EL (cell line): ENCODE measurements at places on chromosomes 4 and X.

- DNase-seq: peak; percentile 80
Observed at GRCh38 chr4:123939621-123940020, 543.0 kb downstream of the SPRY1 start.

DNA sequence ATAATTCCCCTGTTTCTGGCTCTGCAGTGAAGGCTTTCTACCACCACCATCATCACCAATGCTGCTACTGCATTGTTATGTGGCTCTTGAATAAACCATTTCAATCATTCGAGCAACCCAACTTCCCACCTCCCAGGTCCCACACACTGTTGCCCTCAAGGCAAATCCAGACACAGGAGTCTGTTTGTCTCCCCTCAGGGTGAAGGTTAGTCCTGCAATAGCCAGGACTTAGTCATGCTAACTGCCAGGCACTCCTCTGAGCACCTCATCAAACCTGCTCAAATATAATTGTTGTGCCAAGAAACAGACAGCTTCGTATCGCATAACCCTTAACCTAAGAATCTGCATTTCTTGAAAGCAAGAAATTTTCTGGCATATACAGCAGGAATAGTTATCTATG, 213.2 kb downstream of the KDR start:
- DNase-seq: peak; percentile 8

DNA sequence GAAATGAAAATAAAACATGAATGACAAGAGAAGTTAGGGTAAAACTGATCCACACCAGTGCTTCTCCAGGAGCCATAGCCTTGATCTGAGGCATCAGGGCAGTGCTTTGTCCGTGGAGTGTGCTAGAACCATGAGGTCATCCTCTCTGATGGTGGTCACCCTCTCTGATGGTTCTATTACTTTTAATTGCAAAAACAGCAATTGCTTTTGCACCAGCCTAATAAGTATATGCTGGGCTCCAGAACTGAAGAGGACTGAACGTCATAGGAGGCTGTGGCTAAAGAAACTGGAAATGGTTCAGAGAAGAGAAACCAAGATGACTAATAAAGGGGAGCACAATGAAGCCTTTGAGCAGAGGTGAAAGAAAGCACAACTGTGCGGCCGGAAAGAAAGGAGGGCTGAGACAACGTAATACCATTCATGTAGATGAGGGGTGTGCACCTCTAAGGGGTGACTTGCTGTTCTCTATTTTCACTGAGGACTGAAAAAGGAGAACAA, 17.0 kb upstream of the TMEM154 start:
- DNase-seq: no peak

- no peak for DNase-seq
Observed at GRCh38 chr4:109985993-109986974, 73.6 kb downstream of the EGF start.

DNA sequence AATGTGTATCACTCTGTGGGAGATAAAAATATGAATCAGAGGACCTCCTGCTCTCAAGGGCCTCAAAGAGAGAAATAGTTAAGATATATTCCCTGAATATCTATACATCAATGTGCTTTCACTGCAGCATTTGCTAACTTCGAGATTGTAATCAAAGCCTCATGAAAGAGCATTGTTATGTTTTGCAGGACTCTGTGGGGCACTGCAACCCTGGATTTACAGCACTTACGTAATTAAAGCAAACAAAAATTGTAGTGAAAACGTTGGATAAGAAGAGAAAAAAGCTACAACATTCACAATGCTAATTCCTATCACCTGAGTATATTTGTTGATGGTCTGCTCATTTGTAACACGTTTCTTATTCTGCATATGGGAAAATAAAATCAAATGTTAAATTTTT, 48.0 kb downstream of the ETNPPL start:
- DNase-seq: no peak

- DNase-seq: peak; percentile 5
Observed at GRCh38 chr4:22668301-22668700, 24.4 kb upstream of the GBA3 start.

DNA sequence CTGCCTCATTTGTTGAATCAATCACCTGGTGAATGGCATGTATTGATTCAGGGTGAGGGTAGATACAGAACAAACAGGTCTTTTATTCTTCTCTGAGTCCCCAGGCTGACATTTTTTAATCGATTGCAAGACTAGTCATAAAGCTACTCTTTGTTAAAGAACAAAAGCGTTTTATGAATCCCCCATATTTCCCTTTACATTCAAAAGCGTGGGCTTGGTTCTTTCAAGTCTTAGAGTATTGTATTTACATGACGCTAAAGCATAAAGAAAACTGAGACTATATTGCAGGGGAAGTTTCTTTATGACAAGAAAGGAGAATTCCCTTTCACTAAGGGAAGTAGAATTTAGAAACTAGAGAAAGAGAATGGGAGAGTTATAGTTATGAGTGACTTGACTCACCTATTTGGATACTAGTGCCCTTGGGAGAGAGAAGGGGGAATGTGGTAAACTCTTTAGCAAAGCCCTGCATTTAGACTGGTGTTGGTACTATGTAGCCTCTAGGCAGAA, 69.3 kb upstream of the PDE5A start:
- DNase-seq: no peak

- DNase-seq: no peak
Observed at GRCh38 chr4:3316146-3316545, 23.3 kb downstream of the RGS12 start.

GRCh38 chr4:74675673-74676279, 118.5 kb downstream of the BTC start:
- peak; percentile 63 for DNase-seq

DNA sequence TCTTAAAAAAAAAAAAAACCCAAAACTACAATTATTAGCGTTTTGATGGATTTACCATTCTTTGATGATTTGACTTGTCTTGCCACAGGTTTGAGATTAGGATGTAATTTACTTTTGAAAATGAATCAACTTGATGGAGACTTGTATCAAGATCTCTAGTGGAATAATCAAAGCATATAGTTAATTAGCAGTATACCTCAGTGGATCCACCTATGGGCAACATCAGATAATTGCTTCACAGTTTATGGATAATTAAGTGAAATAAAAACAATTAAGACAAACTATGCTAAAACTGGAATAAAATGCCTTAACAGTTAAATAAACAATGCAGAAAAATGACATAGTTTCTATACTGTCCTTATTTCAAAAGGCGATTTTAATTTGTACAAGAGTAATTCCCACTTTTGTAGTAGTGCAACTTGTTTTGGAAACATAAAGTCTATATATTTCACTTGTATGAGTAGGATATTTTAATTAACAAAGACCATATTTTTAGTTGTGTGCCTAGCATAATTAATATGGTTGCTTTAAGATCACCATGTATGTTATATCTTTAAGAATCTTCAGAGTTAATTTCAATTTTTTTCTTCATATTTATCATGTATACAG, 4.2 kb downstream of the CPEB2 start:
- DNase-seq: no peak

GRCh38 chr4:169971456-169972015, 54.7 kb downstream of the MFAP3L start:
- no peak for DNase-seq

- DNase-seq: no peak
Observed at GRCh38 chr4:185730387-185730786, 81.6 kb downstream of the SORBS2 start.

- DNase-seq: no peak
Observed at GRCh38 chrX:131054906-131055305, 3.2 kb upstream of the ARHGAP36 start.

DNA sequence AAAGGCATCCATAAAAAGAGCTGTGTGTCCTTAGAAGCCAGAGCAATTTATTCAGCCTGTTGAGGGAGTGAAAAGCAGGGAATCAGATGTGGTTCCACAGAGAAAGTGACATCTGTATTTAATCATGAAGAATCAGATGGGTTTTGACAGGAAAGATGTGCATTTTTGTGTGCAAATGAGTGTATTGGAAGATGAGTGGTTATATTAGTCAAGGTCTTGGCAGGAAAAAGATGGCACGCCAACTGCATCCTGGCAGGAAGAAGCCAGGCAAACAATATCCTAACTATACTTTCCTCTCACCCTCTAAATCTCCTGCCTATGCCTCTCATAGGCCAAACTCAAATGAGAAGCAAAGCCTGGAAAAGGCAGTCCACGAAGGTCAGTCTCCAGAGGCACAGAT, 59.1 kb downstream of the SCFD2 start:
- DNase-seq: peak; percentile 68

GRCh38 chr4:182556580-182556979, 313.4 kb downstream of the TENM3 start:
- no peak for DNase-seq

DNA sequence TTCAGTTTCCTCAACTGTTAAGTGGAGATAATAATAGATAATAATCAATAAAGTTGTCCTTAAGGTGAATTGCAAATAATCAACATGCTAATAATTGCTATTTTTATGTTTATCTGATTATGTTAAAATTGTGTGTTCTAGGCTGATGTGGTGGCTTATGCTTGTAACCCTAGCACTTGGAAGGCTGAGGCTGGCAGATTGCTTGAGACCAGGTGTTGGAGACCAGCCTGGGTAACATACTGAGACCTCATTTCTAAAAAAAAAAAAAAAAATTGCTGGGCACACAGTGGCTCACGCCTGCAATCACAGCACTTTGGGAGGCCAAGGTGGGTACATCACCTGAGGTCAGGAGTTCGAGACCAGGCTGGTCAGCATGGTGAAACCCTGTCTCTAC, 175.2 kb downstream of the GC start:
- no peak for DNase-seq

GRCh38 chr4:124019749-124020549, 623.4 kb downstream of the SPRY1 start:
- no peak for DNase-seq

GRCh38 chrX:120575379-120576114, 14.8 kb upstream of the CUL4B start:
- no peak for DNase-seq

- no peak for DNase-seq
Observed at GRCh38 chrX:118595501-118596042, 100.0 kb downstream of the DOCK11 start.

DNA sequence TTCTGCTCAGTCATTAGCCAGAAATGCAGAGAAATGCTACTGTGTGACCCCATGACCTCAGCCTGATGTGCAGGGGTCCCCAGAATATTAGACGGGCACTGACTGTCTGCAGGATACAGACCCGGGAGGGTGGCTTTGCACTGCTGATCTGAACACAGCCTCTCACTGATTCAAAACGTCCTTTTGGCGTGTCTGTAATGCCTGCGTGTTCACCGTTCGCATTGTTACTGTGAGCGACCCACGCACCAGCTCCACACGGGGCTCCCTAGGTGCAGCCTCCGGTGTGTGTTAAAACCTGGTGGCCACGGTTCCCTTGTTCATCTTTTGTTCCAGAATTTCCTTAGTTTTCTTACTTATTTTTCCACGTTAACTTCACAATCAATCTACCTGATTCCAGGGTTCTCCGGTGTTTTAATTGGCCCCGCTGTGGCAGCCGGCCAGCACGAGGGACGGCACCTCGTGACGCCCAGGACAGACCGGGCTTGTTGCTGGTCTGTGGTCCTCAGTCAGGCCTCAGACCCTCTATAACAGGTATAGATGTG, 32.0 kb upstream of the SPON2 start:
- no peak for DNase-seq

- DNase-seq: peak; percentile 30
Observed at GRCh38 chr4:16226816-16227461, 668 bp upstream of the TAPT1 start.

DNA sequence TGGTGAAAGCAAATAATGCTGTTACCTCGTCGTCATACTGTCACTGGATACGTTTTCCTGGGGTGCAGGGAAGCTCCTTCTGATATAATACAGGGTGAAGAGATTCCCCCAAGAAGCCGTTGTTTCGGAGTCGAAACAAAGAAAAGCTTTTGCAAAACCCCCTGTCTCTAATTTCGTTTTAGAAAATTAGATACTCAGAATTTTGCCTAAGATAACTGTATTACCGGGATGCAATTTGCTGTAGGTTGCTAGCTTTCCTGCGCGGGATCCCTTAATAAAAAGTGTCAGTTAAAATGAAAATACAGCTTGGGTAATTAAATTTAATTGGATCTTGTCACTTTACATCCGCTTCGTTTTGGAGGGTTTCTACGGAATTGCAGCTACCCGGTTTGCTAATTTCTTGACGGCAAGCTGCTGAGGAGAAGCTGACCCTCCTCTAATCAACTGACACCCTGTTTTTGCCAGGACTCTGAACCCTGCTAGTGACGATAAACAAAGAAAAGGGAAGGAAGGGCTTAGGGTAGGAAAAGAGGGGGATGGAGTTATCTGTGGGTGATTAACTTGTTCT, 174.6 kb downstream of the SHOX start:
- no peak for DNase-seq

DNA sequence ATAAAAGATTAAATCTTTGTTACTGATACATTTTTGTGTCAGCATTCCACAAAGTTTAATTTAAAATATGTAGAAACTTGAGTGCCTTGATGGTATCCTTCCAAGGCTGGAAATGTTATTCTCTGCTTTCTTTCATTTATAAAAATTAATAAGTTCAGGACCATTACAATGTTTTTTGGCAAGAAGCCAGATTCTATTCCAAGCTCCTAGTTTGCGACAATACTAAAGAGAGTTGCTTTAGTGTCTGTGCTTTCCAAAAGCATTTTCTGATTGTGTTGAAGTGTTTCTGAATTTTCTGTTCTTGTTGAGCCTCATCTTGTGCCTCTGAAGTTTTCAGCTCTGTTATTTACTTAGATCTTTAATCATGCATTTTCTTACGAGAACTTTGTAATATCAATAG, 516.2 kb downstream of the KCTD8 start:
- no peak for DNase-seq

GRCh38 chr4:147340111-147340510, 140.8 kb upstream of the EDNRA start:
- peak; percentile 61 for DNase-seq

GRCh38 chr4:143212566-143212965, 27.8 kb downstream of the USP38 start:
- no peak for DNase-seq

DNA sequence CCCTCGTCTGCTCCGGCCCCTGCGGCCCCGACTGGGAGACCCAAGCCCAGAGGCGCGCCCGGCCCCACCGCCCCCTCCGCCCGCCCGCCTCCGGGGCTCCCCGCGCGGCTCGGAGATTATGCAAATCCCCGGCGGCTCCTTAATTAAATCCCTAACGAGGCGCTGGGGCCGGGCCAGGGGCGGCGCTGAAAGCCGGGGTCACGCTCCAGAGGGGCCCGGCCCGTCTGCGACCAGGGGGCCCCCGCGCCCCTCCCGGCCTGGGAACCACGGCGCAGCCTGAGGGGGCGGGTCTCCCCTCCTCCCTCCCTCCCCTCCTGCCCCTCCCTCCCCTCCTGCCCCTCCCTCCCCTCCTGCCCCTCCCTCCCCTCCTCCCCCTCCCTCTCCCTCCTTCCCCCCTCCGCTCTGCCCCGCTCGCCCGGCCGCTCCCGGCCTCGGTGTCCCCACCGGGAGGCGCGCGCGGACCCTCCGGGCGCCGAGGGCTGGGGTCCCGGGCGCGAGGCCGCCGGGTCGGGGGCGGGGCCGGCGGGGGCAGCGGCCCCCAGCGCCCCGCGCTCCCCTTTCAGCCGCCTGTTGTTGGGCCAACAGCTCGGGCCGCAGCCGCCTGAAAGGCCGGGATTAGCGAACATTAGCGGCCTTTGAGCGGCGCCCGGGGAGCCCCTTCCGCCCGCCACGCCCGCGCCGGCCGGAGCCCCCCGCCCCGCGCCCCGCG, 25.9 kb upstream of the FGFR3 start:
- DNase-seq: no peak

- no peak for DNase-seq
Observed at GRCh38 chr4:155541716-155542115, 124.9 kb upstream of the GUCY1A1 start.

GRCh38 chrX:112779139-112779538, 61.5 kb downstream of the AMOT start:
- DNase-seq: no peak

GRCh38 chr4:102454981-102455685, 46.0 kb upstream of the NFKB1 start:
- DNase-seq: no peak

GRCh38 chr4:4203688-4204400, 22.9 kb downstream of the OTOP1 start:
- DNase-seq: no peak
